Diencephalon (tissue), 1 donor: ENCODE measurements at places on chromosomes 11 and 22. TPM values are rescaled to one million over a fixed set of nuclear protein-coding genes. Genes with fewer than 3 reads are reported as not detected.

Gene BACE1
- 36.2 TPM for total RNA-seq

Gene SEPTIN3
- 180 TPM for total RNA-seq

Gene KLHL35
- total RNA-seq: 23.8 TPM

Gene NRXN2
- 397 TPM for total RNA-seq

Gene KRTAP5-11
- total RNA-seq: not detected

Gene LIF
- total RNA-seq: not detected

Gene UCP3
- 1.8 TPM for total RNA-seq

Gene STK33
- 22.6 TPM for total RNA-seq

Gene DCHS1
- total RNA-seq: 48.4 TPM

Gene SIRT3
- 23.3 TPM for total RNA-seq

Gene NXPE1
- not detected for total RNA-seq

Gene ST14
- total RNA-seq: 0.46 TPM

Gene PLEKHA7
- 15.2 TPM for total RNA-seq

Gene OR8D1
- not detected for total RNA-seq

Gene GGTLC2
- not detected for total RNA-seq

Gene TMEM121B
- total RNA-seq: 12.5 TPM

Gene GLB1L2
- total RNA-seq: 3.2 TPM

Gene RIBC2
- total RNA-seq: 2.5 TPM
